ENCODE measurements at places on chromosomes 5 and 9.

- DNase-seq = no peak
These were observed 49.6 kb downstream of the ARHGAP26 start for GRCh38 chr5:142819825-142820224.

DNA sequence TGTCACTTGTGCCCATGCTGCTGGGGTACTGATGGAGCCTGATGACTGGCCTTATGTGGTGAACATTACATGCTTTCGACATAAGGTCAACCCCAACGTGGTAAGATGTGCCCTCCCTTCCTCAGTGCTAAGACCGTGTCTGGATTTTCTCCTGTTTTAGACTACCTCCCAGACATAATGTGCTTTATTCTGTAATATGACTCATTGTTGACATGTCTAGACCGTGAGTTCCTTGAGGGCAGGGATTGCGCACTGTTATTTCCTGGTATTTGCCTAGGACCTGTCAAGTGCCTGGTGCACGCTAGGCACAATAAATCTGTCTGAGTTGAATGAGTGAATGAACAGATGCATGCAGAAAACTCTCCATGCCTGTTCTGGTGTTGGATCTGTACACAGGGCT, 346.0 kb downstream of the KDM4C start:
- no peak for DNase-seq

DNA sequence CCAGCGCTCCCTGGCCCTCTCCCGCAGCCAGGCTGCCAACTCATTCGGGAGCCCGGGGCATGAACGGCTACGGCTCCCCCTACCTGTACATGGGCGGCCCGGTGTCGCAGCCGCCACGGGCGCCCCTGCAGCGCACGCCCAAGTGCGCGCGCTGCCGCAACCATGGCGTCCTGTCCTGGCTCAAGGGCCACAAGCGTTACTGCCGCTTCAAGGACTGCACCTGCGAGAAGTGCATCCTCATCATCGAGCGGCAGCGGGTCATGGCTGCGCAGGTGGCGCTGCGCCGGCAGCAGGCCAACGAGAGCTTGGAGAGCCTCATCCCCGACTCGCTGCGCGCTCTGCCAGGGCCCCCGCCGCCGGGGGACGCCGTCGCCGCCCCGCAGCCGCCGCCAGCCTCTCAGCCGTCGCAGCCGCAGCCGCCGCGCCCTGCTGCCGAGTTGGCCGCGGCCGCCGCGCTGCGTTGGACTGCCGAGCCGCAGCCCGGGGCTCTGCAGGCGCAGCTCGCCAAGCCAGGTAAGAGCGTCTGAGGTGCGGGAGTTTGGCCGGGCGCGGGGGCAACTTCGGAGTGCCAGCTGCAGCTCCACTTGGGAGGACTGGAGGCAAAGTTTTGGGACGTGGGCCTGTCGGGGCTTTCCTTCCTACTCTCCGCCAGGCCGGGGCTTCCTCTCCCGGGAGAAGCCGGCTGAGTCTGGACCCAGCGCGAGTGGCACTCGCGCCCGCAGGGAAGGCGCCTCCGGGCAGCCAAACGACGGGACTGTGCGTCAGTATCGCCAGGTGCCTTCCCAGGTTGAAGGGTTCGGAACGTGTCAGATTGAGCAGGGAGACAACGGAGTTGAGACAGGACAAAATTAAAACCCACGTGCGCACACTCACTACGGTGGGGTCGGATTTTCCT, 735 bp downstream of the DMRT3 start:
- DNase-seq = no peak

DNA sequence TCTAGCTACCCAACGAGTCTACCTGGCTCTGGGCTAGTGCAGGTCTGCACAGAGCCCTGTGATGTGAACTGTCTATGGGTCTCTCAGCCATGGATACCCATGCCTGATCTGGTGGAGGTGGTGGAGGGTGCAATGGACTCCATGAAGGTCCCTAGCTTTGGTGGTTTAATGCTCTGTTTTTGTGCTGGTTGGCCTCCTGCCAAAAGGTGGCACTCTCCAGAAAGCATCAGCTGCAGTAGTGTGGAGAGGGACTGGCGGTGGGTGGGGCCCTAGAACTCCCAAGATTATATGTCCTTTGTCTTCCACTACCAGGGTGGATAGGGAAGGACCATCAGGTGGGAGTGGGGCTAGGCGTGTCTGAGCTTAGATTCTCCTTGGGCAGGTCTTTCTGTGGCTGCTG, 290.1 kb downstream of the AGTPBP1 start:
- DNase-seq = no peak

DNA sequence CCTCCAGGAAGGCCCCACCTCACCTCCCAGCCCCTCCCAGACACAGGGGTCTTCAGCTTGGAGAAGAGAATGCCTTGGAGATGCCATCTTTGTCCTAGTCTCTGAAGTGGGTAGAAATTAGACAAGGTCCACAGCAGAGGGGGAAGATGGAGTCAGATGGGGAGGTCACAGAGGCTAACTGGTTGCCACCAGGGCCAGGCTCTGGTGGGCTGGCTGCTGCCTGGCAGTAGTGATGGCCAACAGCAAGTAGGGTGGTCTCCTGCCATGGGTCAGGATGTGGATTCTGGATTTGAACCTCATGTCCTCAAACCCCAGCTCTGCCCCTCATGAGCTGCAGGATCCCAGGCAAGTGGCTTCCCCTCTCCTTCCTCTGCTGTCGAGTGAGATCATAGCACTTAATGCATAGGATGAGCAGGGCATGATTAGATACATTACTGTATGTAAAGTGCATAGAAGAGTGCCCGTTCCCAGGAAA, 38.7 kb upstream of the NEK6 start:
- DNase-seq = no peak

- no peak for DNase-seq
These were observed 25.4 kb downstream of the OGN start for GRCh38 chr9:92378865-92379560.

GRCh38 chr5:15501091-15501791, 1.3 kb downstream of the FBXL7 start:
- DNase-seq = no peak

GRCh38 chr9:124844291-124844690, 9.0 kb upstream of the WDR38 start:
- DNase-seq = no peak

- DNase-seq = no peak
These were observed 40.9 kb downstream of the RFK start for GRCh38 chr9:76353280-76353679.

- DNase-seq = no peak
These were observed 43.3 kb downstream of the ANKRD33B start for GRCh38 chr5:10607023-10607665.

GRCh38 chr9:89631384-89631783, 26.6 kb downstream of the GADD45G start:
- DNase-seq = no peak

DNA sequence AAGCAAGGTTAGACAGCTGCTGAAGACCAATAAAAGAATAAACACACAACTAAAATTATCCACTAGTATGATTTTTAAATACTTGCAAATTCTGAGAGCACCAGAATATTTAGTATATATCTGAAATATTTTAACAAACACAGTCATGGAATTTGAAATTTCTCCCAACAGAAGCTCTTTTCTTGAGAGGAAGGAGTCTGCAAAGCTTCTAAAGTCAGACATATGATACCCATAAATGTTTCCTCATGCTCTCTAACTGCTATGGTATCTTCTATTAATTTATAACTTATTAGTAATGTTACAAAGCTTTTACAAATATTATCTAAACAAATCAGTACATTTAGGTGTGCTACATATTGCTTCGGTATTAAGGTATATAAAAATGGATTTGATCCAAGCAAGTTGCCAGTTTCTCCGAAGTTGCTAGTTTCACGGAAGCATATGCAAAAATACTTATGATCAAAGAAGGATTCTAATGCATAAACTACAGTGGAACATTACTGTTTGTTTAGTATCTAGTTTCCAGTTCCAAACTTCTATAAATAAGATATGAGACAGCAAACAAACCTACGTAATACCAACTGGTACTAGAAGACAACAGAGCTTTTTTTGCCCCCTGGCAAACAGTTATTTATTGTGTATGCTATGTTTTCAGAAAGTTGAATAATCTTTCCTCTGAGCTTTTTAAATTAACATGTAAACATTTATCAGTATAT, 22.0 kb downstream of the FNIP1 start:
- no peak for DNase-seq

DNA sequence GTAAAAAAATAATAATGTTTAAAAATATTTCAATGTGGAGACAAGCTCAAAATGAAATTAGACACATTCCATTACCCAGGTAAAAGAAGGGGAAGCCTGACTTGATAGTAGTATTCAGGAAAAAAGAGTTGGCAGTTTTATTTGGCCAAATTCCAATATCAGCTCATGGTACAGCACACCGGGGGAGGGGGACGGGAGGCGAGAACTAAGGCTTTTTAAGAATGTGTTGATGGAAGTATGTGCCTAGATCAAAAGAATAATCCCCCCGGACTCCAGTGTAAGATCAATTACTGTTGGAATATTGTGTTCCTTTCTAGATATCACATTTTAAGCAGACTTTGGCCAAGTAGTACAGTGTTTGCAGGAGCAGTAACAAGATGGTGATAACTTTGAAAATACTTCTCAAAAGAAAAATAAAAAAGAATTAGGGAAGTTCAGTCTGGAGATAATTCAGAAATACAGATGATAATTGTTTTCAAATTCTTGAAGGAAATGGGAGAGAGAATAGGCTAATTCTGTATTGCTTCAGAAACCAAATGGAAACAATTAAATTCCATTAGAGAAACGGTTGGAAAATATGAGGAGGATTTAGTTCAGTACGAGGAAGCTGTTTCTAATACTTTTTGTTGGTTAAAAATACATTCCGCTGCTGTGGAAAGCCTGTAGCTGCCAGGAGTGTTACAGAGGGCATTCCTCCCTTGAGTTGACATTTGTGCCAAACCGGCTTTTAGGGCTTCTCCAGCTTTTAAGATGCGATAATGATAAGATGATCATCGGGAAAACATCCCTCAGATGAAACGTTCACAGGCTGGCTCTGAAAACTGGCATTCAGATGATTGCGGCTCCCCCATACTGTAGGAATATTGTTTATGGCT, 98.1 kb upstream of the ERBIN start:
- no peak for DNase-seq

DNA sequence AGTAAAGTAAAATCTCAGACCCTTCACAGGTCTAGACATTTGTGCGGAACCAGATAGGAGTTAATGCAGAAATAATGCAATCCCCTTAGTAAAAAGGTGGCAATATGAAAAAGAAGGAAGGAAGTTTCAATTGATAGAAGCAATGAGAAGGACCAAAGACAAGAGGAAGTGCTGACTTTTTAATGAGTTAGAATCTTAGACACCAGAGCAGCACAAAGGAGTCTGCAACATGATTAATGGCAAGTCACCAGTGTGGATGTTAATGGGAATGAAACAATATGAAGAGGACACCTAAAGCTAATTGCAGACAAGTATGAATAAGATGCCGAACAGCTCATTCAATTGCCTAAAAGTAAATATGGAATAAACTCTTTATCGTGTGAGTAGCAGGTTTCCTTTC, 50.9 kb downstream of the MEGF9 start:
- DNase-seq = no peak

GRCh38 chr9:32486839-32487562, 39.0 kb downstream of the RIGI start:
- no peak for DNase-seq

DNA sequence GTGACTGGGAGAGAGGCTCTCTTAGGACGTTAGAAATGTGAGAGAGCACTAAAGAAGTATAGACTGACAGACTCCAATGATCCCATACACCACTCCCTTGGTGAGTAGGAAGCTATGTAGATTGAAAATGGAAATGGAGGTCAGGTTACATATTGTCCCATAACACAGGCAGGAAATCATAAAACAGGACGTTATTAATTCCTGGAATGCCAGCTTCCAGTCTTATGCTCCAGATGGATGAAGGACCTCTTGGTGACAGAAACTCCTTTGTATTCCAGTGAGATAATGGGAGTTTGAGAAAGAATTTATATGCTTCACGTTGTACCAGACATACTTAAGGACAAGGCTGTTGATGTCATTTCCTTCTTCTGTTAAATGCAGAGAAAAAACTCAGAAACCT, 338.2 kb upstream of the ITGA1 start:
- no peak for DNase-seq

DNA sequence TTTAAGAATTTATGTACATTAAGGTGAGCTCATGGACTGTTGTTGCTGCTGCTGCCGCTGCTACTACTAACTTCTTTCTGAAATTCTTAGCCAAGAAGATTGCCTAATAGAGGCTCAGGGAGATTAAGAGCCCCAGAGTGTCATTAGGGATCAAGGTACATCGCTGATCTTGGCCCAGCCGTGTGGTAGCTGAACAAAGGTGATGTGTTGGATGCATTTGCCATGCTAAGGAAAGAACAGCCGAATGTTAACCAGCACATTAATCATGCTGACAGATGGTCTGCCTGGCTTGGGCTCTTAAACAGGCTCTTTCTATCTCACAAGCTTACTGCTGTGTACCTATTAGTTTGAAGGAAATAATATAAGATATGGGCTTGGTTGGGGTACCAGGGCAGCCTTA, 137.1 kb downstream of the KCTD16 start:
- no peak for DNase-seq

DNA sequence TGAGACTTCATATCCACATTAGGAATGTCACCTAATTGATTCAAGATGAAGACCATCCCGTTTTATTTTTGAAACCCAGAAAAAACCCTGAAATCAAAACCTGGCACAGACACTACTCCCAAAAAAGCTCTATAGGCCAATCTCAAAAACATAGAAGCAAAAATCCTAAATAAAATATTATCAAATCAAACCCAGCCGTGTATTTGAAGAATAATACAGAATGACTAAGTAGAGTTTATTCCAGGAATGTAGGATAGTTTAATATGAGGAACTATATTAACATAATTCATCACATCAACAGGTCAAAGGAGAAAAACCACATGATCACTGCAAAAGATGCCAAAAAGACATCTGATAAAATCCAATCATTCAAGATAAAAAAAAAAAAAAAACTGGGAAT, 167.1 kb downstream of the ACTL7B start:
- no peak for DNase-seq

Data from stimulated activated CD8-positive, alpha-beta memory T cell treated with anti-CD3 and anti-CD28 coated beads, Interleukin-2, amount 100 ng/mL, for 1 hour (primary cell).